AG04450 (cell line): ENCODE measurements at places on chromosomes 7 and 10. TPM values are rescaled to one million over a fixed set of nuclear protein-coding genes. Genes with fewer than 3 reads are reported as not detected.
A peak's percentile ranks its signal among the peaks of the same experiment; 100 is the strongest.

Gene CFAP58
- 0.35 and 0.51 TPM in 2 replicates for polyA plus RNA-seq

Gene SLC26A4
- polyA plus RNA-seq: 0.11 and 0.12 TPM in 2 replicates

Gene TFEC
- polyA plus RNA-seq: 0.01 and 0.10 TPM in 2 replicates

Gene DNAJC12
- polyA plus RNA-seq: 6.2 and 8.3 TPM in 2 replicates

Gene ATOH7
- 0.06 TPM in 1 of 2 replicates, not detected in the other for polyA plus RNA-seq

Gene DDX56
- polyA plus RNA-seq: 45.9 and 52.6 TPM in 2 replicates

Gene TLX1
- polyA plus RNA-seq: not detected in 2 replicates

Gene CDHR1
- not detected in 2 replicates for polyA plus RNA-seq

Gene NODAL
- not detected in 2 replicates for polyA plus RNA-seq

- no peak for DNase-seq
Measured at GRCh38 chr7:158816995-158817394, 12.3 kb downstream of the ESYT2 start.

GRCh38 chr10:13613519-13613918, 26.8 kb downstream of the PRPF18 start:
- no peak for DNase-seq

DNA sequence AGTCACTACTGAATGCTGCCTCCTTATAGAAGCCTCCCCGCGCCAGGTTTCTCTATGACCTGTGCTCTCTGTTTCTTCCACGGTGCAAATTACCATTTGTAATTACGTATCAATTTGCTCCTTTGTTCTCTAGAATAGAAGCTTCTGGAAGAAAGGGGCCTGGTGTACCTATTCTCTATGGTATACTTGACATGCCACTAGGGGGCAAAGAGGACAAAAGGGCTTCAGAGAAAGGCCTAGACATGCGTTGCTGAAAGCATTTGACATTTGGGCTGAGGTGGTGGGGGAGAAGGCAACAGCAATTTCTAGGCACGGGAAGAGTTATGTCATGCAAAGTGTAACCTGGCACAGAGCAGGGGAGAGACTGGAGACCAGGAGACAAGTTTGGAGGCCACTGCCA, 148.7 kb downstream of the WDR11 start:
- DNase-seq: no peak

DNA sequence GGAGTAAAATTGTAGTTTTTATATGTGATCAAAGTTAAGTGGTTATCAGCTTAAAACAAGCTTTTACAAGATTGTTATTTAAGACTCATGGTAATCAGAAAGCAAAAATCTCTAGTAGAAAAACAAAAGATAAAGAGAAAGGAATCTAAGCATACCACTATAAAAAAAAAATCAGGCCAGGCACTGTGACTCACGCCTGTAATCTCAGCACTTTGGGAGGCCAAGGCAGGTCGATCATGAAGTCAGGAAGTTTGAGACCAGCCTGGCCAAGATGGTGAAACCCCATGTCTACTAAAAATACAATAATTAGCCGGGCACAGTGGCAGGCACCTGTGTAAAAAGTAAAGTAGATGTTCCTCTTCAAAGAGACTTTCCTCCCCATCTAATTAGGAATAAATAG, 265.9 kb upstream of the NRP1 start:
- no peak for DNase-seq

GRCh38 chr7:91310830-91311460, 46.7 kb downstream of the FZD1 start:
- peak; percentile 6 for DNase-seq

DNA sequence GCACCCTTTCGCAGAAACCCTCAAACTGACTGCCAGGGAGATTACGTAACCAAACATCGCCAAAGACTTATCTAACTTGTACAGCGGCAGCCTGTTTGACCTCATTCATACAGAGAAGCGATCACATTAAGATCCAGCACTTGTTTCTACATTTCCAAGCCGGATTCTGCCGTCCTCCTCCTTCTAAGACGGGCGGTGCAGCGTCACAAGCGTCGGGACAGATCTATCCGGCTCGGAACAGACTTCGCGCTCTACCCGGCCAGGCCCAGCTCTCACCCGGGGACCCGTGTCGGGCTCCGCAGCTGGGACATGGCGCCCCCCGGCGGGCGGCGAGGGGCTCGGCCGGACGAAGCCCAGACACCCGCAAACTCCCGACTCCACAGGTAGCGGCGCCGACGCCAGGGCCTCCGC, 373 bp downstream of the H2AZ2 start:
- DNase-seq: peak; percentile 53

DNA sequence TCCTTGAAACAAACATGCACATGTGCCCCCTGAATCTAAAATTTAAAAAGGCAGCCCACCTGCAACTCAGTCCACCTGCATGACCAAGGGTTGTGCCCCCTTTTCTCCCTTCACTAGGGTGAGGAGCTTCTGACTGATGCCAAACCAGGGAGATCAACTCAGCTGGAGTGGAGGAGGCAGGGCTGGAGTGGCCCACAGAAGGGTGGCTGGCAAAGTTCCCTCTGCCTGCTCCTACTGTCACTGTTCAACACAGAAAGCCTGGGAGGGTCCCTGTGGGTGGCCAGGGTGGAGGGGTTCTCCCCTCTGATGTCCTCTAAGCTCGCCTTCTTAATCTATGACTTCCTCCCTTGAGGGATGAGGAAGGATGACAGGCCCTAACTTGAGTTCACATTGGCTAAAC, 55.7 kb upstream of the ANTXRL start:
- DNase-seq: no peak

DNA sequence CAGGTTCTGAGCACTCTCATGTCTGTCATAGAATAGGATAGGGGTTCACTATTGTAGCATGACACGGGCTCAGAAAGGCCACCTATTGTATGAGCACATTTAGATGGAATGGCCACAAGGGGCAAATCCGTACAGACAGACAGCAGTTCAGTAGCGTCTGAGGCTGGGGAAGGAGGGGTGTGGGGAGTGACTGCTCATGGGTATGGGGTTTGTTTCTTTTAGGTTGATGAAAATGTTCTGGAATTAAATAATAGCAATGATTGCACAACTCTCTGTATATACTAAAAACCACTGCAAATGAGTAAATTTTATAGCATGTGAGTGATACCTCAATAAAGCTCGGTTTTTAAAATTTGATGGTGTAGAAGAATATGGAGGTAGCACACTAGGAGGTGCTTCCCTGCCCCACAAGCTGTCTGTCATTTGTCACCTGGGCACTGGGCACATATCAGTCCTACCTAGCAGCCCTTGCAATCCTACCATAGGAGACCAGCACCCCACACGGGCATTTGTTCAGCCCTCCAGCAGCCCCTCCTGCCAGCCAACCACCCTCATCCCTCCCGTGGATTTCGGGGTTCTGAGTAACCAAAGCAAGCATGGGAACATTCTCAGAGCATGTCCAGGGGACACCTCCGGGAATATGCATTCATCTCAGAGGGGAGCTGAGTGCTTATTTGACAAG, 35.2 kb downstream of the KCNMA1 start:
- peak; percentile 69 for DNase-seq

DNA sequence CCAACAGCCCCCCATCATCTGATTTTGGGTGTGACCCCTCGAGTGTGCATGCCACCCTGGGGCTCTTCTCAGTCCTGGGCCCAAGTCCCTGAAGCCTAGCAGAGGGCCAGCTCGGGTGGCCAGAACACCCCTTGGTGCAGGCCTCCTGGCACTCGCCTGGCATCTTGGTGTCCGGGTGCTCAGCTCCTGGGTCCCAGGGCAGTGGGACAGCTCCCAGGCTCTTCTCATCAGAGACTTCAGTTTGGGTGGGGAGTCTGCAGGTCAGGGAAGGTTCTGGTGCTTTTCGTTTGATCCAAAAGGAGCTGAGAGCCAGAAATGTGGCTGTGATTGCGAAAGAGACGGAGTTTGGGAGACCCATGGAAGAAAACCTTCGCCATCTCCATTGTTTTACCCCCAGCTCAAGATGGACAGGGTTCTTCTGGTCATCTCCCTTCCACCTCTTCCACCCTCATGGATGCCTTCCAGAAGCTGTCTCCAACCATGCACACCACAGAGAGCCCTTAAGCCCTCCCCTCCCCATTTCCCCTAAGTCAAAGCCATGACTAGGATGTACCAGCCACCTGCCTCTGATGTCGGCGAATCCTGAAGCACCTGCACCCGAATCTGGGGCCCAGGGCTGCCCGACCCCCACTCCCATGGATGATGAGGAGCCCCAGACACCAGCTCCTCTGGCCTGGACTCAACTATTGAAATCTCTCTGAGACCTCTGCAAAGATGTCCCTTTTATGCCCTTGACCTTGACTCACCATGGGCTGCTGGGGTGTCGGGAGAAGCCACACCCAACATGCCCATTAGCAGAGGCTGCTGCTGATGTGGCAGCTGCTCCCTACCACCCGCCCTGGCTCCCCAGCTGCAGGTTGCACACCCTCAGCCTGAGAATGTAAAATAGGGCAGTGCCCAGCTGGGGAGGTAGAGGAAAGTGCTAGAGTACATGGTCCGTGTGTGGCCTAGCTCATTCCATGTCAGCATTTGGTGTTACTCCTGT, 55.3 kb downstream of the ADCYAP1R1 start:
- DNase-seq: no peak

DNA sequence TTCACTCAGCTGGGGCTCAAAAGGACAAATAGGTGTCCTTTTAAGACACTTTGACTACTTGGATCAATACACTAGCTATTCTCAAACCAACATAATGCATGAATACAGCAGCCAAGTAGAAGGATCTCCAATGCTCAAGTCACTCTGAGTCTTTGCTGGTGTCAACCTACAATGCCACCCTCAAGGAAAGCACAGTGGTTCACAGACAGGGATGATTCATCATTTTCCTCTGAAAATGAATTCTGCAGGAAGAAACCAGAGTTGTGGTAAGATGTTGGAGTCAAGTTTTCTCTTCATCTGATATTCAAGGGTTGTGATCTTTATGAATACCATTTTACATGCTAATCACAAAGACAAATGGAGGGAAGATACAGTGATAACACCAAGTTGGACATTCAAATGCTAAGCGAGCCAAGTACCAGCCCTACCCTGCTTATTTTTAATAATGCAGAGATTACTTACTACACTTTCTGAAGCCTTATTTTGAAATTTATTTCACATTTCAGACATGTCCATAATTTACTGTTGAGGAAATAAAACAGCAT, 143.1 kb upstream of the FGFR2 start:
- no peak for DNase-seq

DNA sequence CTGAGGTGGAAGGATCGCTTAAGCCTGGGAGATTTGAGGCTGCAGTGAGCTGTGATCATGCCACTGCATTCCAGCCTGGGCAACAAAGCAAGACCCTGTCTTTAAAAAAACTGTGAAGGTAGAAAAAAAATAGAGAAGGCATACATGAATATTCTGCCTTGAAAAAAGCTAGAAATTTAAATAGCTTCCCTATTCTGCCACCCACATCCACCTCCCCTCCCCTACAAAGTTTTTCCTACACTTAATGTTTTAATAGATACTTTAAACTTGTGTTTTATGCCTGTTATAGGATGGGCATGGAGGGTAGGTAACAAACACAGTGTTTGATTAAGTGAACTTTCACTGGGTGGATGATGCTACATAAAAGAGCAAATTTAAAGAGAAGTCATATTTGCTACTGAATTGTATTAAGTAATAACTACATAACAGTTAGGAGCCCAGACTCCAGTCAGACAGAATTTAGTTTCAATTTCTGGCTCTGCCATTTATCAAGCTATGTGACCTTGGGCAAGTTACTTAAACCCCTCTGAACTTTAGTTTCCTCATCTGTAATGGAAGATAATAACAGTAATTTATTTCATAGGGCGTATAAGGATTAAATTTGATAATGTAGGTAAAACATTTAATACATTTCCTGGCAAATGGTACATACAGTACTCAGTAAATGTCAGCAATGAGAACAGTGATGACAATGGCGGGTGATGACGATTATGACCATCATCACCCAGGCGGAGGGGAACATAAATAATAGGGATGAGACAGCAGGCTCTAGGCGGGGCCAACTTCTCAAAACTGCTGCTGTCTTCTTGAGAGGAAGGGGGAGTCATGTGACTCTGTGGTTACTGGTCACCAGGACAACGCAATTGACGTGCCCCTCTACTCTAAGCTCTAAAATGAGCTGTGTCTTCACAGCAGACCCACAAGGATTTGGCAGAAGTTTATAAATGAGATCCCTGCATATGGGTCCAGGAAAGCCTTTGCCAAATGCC, 15.8 kb downstream of the DNMBP start:
- no peak for DNase-seq

GRCh38 chr7:20151708-20152456, 65.3 kb downstream of the MACC1 start:
- DNase-seq: no peak

GRCh38 chr10:53276797-53277196, 504.2 kb upstream of the MBL2 start:
- no peak for DNase-seq

DNA sequence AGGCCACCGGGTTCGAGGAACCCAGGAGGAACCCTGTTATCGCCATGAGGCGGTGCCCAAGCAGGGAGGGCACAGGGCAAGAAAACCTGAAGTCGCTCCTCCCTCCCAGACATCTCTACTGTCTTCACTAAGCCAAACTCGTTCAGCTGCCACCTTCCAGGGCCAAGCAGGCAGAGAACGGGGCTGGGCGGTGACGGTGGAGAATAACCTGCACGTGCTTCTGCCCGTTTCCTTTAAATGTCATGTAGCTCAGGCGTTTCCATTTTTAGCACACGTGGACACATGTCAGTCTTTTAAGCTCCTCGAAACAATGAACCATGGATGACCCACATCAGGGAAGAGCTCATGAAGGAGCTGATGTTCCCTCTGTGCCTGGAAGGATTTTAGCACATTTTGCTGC, 124.3 kb upstream of the KLF6 start:
- no peak for DNase-seq

DNA sequence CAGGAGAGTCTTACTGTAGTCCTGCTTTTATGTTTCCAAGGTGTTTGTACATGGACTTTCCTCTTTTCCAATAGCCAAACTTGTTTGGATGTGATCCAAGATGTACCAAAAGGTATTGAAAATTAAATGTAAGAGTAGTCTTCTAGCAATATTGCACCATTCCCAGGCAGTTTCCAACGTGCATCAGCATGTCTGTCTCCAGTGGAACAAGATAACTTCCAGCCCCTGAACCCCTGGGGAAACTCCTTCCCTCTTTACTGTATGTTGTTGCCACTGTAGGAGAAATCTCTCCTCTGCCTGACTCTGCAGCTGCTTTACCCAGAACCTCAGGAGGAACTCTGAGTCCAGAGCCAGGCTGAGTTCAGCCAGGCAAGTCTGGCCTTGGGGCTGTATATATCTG, 18.5 kb downstream of the ARMC10 start:
- DNase-seq: no peak
